Esophagus squamous epithelium (tissue), 5 donors: ENCODE measurements at places on chromosomes 5 and 9.

DNA sequence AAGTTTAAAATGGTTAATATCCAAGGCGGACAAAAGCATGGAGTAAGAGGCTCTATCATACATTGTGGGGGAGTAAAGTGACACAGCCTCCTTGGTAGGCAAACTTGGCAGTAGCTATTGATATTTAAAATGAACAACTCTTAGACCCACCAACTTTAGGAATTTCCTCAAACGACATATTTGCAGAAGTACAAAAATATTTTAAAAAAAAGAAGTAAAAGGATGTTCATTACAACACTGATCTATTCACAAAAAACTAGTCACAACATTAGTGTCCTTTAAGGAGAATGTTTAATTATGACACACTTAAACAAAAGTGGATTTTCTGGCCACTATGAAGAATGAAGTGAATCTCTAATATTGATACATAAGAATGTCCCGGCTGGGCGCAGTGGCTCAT is 1.7 kb downstream of the ALG2 start:
- H3K36me3 ChIP-seq: peaks cover 45% of the 10 kb centered on the region
- no peaks in the 10 kb centered on the region for H3K27me3 ChIP-seq
- no peak overlapping the region for H3K27ac ChIP-seq
- peaks cover 11% of the 10 kb centered on the region for H3K4me1 ChIP-seq

DNA sequence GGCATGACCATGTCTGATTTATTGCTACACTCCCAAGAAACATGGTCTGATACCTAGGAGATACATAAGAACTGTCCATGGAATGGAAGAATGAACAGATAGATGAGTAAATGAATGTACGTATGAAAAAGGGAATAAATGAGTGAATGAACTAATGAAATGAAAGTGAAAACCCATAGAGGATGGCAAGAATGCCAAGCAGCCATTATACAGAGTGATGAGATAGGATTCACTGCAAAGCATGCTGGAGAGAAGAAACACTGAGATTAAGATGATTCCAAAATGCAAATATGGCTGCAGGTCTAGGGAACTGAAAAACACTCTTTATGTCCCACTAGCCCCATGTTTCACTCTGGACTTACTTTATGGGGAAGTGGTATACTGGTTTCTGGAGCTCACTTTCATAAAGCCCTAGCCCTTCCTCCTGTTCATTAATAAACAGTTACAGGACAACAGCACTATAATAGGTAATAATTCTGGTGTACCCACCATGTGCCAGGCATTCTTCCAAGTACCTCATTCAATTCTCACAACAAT is 170.3 kb upstream of the RAD23B start:
- H3K4me1 ChIP-seq: no peaks in the 10 kb centered on the region

DNA sequence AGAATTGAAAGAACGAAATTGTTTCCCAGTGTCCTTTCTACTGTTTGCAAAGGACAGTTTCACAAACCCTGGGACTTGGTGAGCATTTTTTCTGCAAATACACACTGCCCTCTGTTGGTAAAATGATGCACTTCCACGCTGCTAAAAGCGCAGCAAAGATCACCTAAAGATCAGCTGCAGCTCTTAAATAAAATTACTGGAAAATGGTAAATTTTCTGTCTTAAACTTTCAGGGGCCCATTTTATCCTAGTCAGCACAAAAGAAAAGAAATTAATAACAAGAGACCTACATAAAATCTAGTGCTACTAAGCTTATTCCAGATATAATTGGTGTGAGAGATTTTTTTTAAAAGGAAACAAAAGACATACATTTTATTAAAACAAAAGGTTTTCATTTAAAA is 566.0 kb downstream of the CAAP1 start:
- no peak overlapping the region for H3K27ac ChIP-seq
- no peaks in the 10 kb centered on the region for H3K27me3 ChIP-seq
- no peaks in the 10 kb centered on the region for H3K4me1 ChIP-seq
- no peak for DNase-seq

- DNase-seq: no peak
- no peaks in the 10 kb centered on the region for H3K36me3 ChIP-seq
- H3K27me3 ChIP-seq: no peaks in the 10 kb centered on the region
- peaks cover 71% of the 10 kb centered on the region for H3K4me1 ChIP-seq
- H3K4me3 ChIP-seq: no peak overlapping the region
- peak overlapping the region; percentile 63 for H3K27ac ChIP-seq
Measured at GRCh38 chr5:53333160-53333559, 147.3 kb upstream of the FST start.

GRCh38 chr9:120925535-120926396 is 830 bp downstream of the TRAF1 start:
- H3K27ac ChIP-seq: peak overlapping the region; percentile 97
- H3K4me3 ChIP-seq: peak overlapping the region; percentile 46
- no peaks in the 10 kb centered on the region for H3K27me3 ChIP-seq
- H3K36me3 ChIP-seq: no peaks in the 10 kb centered on the region

DNA sequence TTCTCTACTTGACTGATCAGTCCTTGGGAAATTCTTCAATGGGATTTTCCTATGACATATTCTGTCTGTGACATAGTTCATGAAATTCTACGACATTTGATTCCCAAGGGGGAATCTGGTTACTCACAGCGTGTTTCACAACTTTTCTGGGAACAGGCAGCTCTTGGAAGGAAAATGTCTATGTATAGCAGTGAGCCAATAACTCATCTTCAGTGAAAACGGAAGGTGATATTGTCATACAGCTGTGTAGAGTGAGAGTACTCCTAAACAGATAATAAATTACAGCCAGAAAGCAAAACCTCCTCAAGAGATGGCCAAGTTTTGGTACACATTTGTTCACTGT is 91.4 kb downstream of the C9orf152 start:
- no peaks in the 10 kb centered on the region for H3K27me3 ChIP-seq
- H3K36me3 ChIP-seq: no peaks in the 10 kb centered on the region
- H3K27ac ChIP-seq: peak overlapping the region; percentile 51
- no peak for DNase-seq
- peaks cover 26% of the 10 kb centered on the region for H3K4me1 ChIP-seq

DNA sequence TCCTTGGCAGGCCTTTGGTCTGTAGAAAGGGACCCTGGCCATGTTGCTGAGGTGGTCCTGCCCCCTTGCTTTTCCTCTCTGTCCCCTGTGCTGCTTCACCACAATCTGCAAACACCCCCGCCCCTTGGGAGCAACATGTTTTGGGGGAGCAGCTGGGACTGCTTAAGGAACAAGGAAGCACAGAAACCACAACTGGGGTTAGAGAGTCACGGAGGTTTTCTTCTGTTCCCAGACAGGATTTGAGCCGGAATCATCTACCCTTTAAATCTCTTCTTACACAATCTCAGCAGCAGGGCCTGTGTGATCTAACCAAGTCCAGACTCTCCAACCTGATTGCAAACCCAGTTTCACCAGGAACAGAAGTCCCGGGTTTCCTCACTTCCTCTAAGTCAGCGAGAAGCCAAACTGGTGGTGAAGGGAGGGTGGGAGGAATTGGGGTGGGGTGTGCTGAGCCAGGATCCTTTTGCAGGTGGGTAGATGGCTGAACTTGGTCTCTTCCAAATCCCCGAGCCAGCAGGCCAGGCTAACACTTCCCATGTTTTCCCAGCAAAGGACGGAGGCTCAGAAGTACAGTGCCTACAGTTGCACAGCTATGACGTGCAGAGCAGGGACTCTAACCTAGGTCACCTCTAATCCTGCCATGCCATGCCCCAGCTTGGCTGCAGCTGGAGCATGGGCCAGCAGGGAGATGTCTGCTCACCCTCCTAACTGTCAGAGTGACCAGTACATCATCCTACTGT is 25.0 kb downstream of the SH3PXD2B start:
- H3K4me3 ChIP-seq: no peak overlapping the region
- H3K4me1 ChIP-seq: peaks cover 17% of the 10 kb centered on the region
- no peak for DNase-seq
- peak overlapping the region; percentile 94 for H3K27ac ChIP-seq

DNA sequence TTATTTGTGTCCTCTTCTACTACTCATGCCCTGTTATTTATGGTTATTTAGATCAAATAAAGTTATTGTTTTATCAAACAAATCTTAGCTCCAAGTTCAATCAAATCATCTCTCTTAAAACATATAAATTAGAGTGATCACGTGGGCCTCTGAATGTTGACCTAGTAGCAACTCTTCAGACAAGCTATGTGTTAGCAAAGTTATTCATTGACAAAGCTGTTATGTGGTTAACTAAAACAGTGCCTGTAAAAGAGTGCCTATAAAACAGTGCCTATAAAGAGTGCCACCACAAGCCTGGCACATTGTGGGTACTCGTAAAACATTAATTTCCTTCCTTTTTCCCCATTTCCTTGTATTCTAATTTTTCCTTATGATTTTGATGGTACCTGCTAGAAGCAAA is 421.9 kb downstream of the HCN1 start:
- H3K27ac ChIP-seq: no peak overlapping the region
- H3K36me3 ChIP-seq: no peaks in the 10 kb centered on the region
- no peaks in the 10 kb centered on the region for H3K4me1 ChIP-seq
- no peak overlapping the region for H3K4me3 ChIP-seq
- no peaks in the 10 kb centered on the region for H3K27me3 ChIP-seq

GRCh38 chr9:133702798-133703590 is 35.2 kb downstream of the SARDH start:
- peak overlapping the region; percentile 18 for H3K4me3 ChIP-seq
- no peaks in the 10 kb centered on the region for H3K36me3 ChIP-seq
- H3K27ac ChIP-seq: peak overlapping the region; percentile 50
- H3K4me1 ChIP-seq: peaks cover 46% of the 10 kb centered on the region
- H3K27me3 ChIP-seq: no peaks in the 10 kb centered on the region

DNA sequence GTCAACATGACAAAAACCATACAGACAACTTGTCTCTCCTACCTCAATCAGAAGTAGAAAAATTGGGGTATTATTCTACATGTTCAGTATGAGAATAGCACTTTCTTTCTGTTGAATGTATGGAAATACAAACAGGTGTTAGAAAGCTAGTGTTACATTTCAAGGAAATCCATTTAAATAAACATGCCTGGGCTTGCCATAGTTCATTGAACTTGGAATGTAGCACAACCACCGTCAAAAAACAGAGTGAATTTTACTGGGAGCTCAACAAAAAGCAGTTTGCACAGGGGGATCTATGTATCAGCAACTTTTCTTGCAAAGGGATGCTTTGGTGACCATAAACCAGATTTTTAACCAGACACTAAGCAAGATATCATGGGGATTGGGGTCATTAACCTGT is 307.9 kb upstream of the SMARCA2 start:
- H3K4me1 ChIP-seq: no peaks in the 10 kb centered on the region
- no peak overlapping the region for H3K27ac ChIP-seq
- DNase-seq: no peak

DNA sequence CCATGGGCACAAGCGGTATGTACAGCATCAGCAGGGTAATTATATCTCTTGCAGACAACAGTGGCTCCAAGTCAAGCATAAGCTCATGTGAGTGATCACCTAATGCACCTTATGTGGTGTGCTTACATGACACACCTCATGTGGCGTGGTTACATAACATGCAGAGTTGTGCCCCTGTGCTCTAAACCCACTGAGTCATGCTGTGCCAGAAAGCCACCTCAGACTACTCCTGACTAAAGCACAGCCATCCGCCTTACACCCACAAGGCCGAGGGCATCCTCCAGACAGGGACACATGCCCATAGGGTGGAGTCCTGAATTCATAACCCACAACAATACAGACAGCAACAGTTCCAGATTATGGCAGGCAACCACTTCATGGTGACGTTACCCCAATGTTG is 163.7 kb upstream of the SLC30A5 start:
- no peak overlapping the region for H3K27ac ChIP-seq
- H3K4me3 ChIP-seq: no peak overlapping the region
- no peaks in the 10 kb centered on the region for H3K4me1 ChIP-seq
- DNase-seq: no peak
- no peaks in the 10 kb centered on the region for H3K27me3 ChIP-seq

DNA sequence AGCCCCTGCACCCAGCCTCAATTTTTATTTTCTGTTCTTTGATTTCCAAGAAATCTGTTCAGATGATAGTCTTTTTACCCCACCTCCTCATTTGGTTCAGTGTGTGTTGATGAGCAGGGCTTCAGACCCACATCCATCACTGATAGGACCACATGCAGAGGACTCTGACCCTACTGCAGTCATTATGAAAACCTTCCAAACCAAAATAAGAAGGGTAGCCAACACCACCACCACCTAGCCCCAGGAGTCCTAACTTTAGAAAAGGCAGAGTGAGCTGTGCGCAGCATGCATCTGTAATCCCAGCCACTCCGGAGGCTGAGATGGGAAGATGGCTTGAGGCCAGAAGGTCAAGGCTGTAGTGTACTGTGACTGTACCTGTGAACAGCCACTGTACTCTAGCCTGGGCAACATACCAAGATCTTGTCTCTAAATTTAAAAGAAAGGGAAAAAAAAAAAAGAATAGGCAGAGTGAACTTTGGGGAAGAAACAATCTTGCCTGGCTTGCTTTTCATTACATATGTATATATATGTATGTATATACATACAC is 13.0 kb downstream of the CDKN2AIPNL start:
- no peak overlapping the region for H3K4me3 ChIP-seq
- no peaks in the 10 kb centered on the region for H3K27me3 ChIP-seq
- peaks cover 9% of the 10 kb centered on the region for H3K36me3 ChIP-seq
- no peaks in the 10 kb centered on the region for H3K4me1 ChIP-seq

DNA sequence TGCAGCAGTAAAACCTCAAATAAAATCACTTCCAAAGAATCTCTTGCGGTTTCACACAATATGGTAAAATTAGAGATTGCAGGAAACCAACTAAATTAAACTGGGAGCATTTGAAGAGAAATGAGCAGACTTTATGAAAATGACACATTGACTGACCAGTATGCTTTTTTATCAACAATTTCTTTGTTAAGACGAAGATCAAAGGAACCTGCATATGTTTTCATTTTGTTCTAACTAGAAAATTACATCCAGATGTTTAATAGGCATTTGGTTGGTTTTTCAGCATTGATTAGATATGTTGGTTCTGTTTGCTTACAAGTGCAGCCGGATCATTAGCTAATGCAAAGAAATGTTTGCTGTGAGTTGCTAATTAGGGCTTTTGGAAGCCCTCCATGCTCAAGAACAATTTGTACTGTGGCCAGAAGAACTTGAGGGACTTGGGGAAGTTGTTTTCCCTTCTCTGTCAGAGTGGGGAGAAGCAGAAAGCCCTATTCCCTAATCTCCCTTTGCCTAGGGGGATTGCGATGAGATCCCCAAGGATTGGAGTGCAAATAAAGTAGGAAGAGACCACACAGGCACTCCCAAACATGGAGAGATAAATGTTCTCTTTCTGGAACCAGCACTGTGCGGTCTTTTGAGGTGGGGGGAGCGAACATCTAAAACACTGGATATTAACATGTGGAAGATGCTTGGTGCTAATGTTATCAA is 4.5 kb upstream of the TLE1 start:
- no peak overlapping the region for H3K4me3 ChIP-seq
- H3K27ac ChIP-seq: no peak overlapping the region
- H3K36me3 ChIP-seq: no peaks in the 10 kb centered on the region
- no peaks in the 10 kb centered on the region for H3K27me3 ChIP-seq
- H3K4me1 ChIP-seq: peaks cover 18% of the 10 kb centered on the region

DNA sequence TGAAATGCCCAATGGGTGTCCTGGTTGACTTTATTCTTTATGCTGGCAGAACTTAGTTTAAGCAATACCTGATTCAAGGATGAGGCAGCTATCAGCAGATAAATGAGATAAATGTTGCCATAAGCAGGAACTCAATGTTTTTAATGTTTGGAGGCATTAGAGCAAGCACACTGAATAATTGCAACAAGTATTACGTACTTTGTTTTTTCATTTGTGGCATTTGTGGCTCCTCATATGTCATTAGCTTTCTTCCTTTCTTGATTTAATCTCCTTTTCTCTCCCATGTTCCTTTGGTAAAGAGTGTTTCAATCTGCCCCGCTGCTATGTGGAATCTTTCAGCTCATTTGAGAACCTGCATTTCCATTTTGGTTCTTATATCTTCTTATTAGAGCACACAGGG is 6.4 kb upstream of the NR3C1 start:
- H3K36me3 ChIP-seq: no peaks in the 10 kb centered on the region
- H3K27ac ChIP-seq: no peak overlapping the region
- H3K4me3 ChIP-seq: no peak overlapping the region

GRCh38 chr5:103901885-103902284 is 339.3 kb upstream of the NUDT12 start:
- no peaks in the 10 kb centered on the region for H3K36me3 ChIP-seq
- H3K27me3 ChIP-seq: no peaks in the 10 kb centered on the region
- H3K27ac ChIP-seq: no peak overlapping the region
